ENCODE measurements at places on chromosomes 4 and X.

DNA sequence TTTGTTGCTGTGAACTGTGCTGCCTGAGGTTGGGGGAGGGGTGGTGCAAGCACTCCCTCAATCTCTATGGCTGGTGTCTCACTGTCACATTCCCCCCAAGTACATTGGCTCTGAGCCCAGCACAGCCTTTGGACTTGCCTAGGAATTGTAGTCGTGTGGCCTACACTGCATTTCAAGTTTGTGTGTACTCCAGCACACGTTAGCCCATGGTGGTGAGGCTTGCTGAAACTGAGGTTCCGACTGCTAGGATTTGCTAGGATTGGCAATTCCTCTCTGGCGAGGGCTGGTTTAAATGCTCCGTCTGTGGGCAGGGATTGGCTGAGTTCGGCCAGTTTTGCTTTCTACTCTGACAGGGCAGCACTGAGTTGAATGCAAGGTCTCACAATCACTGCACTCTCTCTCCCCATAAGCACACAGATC, 121.7 kb upstream of the CXXC4 start:
- no peak for DNase-seq

DNA sequence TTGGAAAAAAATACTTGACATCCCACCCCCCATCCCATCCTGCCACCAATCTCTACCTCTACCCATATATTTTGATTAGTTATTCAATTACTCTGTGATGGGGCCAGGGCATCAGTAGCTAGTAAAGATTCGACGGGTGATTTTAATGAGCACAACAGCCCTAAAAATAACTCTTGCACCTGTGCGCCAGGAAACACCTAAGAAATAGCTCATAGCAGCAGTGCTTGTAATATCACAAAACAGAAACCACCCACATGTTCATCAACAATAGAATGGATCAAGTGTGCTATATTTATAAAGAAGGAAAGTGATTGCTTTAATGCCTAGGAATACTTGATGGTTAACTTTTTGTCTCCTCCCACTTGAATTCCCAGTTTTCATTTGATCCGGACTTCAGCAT, 225.6 kb upstream of the LCORL start:
- no peak for DNase-seq

- DNase-seq, result peak; percentile 37
These were observed 1128.4 kb downstream of the ADGRL3 start for GRCh38 chr4:62328526-62328925.

DNA sequence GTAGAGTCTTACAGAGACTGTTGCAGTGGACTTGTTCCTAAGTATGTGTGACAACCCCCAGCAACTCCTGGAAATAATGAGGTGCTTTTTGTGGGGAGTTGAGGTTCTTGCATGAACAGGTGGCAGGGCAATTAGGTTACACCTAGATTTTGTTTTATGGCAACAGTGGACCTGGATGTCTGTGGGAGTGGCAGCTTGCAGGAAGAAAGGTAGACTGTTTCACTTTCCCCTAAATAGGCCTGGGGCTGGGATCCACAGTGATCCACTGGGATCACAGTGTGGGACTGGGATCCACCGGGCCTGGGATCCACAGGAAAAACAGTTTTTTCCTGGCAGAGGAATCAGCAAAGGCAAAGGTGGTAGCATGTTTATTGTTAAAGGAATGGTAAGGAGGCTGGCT, 18.3 kb upstream of the USP9X start:
- no peak for DNase-seq

DNA sequence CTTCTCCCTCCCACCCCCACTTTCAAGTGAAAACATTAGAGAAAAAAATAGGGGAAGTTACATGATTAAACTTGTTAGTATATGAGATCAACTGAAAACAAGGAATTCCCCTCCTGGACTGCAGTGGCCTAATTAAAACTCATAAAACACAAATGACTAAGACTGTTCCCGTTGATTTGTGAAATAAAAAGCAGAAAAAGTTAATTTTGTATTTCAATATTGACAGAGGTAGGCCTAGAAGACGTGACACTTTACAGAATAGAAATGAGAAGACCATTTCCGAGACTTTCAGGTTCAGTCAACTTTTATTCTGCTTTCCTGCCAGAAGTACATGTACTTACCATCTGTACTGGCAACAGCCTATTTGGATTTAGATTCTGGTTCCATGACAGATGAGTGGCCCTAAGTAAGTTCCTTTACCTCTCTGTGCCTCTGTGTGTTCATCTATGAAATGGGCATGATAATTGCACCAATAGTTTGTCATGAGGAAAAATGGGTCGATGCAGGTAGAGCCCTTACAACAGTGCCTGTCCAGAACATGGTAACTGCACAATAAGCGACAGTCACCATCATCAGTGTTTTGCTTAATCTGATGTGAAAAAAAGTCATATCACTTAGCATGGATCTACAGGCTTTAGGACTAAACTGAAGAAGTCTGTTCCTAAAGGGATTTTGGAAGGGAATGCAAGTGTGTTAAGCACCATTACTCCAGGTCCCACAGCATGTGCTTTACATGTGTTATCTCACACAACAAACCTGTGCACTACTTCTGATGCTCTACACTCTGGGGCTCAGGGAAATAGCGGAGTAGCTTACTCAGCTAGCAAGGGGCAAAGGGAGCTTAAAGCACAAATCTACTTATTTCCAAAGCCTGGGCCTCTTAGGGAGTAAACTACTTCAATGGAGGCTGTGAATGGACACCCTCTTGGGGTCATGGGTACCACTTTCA, 562.3 kb upstream of the DIPK2B start:
- DNase-seq, result no peak

GRCh38 chrX:37783305-37783704, 3.4 kb downstream of the CYBB start:
- no peak for DNase-seq

- peak; percentile 18 for DNase-seq
These were observed 294.6 kb upstream of the NRK start for GRCh38 chrX:105527759-105528158.

DNA sequence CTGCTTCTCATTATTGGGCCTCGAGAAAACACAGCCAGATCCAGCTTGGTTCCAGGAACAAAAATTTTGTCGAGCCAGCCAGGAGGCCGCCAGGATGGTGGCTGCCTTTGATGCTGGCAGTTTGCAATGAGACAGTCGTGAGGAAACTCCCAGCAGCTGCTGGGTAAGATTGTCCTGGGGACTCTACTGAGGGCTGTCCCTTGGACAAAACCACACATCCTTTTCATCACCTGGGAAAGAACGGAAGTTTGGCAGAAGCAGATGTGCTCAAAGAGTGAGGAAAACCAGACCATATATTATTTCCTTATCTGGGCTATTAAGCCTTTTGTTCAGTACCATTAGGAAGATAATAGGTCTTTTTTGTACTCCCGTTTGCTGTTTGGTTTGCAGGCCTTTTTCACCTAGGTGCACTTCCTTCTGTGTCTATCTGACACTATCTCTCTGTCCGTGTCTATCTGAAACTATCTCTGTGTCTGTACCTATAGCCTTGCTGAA, 13.4 kb upstream of the PAPSS1 start:
- DNase-seq, result no peak

- no peak for DNase-seq
These were observed 120.0 kb upstream of the SORBS2 start for GRCh38 chr4:185931986-185932385.

DNA sequence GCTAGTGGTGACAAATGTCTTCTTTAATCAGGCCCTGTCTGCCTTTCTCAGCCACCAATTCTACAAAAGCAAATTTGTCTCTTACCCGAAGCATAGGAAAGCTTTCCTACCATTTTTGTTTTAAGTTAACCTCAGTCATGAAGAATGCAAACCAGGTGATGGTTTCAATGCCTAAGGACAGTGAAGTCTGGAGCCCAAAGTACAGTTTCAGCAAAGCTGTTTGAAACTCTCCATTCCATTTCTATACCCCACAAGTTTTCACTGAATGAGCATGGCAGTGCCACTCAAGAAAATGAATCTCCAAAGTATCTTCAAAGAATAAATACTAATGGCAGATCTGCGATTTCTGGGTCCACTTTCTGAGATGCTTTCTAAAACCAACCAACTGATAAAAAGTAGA, 23.9 kb downstream of the SRD5A3 start:
- no peak for DNase-seq

GRCh38 chrX:42746606-42747005, 31.4 kb downstream of the PPP1R2C start:
- peak; percentile 49 for DNase-seq

GRCh38 chr4:122229857-122230256, 77.7 kb downstream of the BLTP1 start:
- no peak for DNase-seq

DNA sequence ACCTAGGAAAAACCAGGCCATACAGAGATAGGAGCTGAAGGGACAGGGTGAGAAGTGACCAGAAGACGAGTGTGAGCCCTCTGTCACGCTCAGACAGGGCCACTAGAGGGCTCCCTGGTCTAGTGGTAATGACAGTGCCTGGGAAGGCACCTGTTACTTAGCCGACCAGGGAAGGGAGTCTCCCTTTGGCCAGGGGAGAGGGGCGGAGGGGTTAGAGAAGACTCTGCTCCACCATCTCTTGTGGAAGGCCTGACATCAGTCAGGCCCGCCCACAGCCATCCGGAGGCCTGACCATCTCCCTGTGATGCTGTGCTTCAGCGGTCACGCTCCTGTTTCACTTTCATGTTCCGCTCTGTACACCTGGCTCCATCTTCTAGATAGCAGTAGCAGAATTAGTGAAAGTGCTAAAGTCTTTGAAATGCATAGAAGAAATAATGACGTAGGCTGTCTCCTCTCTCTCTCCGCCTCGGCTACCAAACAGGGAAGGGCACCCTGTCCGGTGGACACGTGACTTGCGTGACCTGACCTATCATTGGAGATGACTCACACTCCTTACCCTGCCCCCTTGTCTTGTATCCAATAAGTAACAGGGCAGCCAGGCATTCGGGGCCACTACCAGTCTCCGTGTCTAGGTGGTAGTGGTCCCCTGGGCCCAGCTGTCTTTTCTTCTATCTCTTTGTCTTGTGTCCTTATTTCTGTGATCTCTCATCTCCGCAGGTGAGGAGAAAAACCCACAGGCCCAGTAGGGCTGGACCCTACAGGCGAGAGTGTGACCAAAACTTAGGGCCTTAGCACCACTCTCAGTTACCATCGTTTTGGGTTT, 26.7 kb downstream of the HTT-AS start:
- peak; percentile 39 for DNase-seq

GRCh38 chr4:36823199-36823967, 421.2 kb upstream of the NWD2 start:
- peak; percentile 38 for DNase-seq

- DNase-seq, result no peak
These were observed 732.1 kb downstream of the STIM2 start for GRCh38 chr4:27592738-27593137.

GRCh38 chrX:132561974-132562373, 73.1 kb upstream of the MBNL3 start:
- DNase-seq, result no peak

DNA sequence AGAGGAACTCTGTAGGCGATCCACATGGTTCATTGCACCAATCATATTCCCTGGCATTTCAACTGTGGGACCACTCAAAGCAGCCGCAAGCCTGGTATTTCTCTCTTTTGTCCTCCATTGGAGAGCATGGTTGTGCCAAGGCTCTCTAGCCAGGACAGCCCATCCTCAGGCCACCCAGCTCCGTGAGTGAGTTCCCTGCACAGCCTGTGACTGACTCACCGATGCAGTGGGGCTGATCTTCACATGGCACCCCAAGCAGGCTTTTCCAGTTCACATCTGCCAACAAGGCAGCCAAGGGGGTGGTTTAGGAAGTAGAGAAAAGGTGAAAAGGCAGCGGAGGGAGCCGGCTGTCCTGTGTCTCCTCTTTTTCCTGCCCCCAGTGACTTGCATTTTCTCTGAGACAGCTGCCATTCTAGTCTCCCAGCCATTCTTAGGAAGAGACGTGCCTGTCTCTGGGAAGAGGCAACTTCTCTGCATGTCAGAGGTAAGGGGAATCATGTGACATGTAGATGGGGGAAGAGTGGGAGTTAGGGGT, 69.2 kb downstream of the MID1IP1 start:
- DNase-seq, result no peak

DNA sequence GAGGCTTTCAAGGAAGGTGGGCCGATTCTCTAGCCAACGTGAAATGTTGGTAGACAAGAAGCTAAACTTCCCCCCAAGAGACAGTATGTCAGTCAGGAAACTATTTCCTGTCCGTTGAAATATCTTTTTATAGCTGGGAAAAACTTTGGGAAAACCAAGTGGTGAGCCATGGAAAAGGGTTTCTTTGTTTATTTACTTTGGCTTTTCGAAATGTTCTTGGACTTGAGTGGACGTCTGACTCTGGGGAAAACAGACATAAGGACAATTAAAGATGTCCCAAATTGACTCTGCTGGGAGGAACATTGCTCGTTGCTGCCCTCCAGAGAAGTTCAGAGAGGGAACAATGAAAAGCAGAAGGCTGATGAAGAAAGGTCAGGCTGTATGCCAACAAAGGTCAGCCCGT, 295.4 kb downstream of the RAPGEF2 start:
- peak; percentile 71 for DNase-seq

DNA sequence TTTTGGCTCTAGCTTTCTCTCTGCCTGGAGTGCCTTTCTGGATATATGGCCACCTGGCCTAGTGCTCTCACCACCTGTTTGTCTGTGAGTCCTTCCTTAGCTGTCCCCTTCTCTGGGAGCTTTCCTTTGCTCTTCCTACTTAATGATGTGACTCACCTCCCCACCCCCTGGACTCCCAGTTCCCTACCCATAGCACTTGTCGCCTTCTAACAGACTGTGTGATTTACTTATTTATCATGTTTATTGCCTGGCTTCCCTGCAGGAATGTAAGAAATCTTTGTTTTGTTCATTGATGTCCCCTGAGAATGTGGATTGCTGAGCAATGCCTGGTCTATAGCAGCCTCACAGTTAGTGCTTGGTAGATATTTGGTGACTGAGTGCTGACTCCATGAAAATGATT, 18.9 kb downstream of the ADD1 start:
- DNase-seq, result peak; percentile 66

DNA sequence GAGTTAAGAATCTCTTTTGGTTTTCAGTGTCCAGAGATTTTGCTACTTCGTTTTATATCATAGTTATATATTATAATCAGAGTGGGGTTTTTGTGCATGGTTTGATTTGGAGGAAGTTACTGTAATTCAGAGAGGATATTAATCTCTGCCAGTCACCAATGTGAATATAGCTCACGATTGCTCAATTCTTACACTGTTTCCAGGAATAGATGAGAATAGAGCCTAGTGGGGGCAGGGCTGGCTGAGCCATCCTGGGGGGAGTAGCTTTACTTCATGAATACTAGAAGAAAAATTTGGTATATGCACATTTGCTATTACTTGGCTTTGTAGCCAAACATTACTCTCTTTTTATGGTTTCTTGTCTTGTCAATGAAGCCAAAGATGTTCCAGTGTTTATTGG, 60.9 kb upstream of the TRPC3 start:
- DNase-seq, result peak; percentile 93
